ENCODE measurements at places on chromosomes 3 and 15.

- no peak for DNase-seq
Observed at GRCh38 chr3:46208167-46208704, at the start of gene CCR1. TSS of gene CCR1 (minus strand) at chr3:46208313. CDS start at chr3:46204313, 4,000 bp downstream.

- DNase-seq = no peak
Observed at GRCh38 chr15:99447497-99448371, 118.0 kb upstream of the MEF2A start.

- DNase-seq = no peak
Observed at GRCh38 chr15:96762566-96762965, 432.1 kb downstream of the NR2F2 start.

GRCh38 chr3:100106531-100107141 lies 7.7 kb downstream of the FILIP1L start:
- DNase-seq = no peak

DNA sequence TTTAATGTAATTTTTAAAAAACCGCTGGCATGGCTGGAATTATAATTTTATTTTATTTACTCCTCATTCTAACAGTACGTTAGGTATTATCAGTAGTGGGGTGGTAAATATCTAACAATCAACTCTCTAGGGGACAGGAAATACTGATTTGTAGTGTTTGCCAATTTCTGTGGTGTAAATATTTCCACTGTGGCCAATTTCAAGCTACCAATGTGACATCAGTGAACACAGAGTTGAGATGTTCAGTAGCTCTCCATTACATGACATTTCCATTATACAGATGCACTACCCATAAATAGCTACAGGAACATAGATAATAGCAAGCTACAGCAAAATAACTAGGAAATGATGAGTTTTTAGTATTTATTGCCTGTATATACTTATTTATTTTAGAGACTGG lies 10.0 kb upstream of the ARL8B start:
- no peak for DNase-seq

- DNase-seq = no peak
Observed at GRCh38 chr3:184604039-184604601, 42.5 kb downstream of the EPHB3 start.

DNA sequence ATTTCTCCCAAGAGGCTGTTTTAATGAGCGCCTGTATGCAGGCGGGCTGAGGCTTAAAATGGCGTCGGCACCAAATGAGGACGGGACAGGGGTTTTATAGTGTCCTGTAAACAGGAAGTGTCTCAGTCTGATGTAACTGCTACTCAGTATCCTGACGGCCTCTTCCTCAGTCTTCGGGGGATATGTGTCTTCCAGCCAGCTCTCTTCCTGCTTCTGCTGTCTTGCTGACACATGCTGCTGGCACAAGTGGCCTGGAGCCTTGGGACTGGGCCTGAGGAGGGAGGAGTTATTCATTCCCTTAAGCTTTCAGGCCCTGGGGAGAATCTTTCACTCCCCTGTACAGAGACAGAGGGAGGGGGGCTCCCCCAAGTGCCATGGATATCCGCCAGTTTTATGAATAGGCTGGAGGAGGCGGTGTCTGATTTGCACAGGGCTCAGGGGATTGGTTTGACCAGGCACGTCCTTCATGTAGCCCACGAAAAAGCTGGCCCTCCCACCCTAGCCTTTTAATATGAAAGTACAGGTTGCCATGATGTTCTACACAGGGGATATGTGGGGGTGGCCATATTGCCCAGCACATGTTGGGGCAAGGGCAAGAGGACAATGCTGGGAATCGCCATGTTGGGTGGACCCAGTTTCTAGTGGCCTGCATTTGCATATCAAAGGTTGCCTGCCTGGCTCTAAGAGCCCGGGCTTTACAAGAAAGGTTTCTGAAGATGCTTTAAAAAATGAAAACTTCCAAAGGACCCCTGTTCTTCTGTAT lies 19.9 kb downstream of the NDUFB4 start:
- DNase-seq = no peak

- DNase-seq = no peak
Observed at GRCh38 chr15:59250249-59250648, 43.6 kb downstream of the LDHAL6B start.

GRCh38 chr3:41190509-41191284 lies 8.6 kb upstream of the CTNNB1 start:
- DNase-seq = no peak

DNA sequence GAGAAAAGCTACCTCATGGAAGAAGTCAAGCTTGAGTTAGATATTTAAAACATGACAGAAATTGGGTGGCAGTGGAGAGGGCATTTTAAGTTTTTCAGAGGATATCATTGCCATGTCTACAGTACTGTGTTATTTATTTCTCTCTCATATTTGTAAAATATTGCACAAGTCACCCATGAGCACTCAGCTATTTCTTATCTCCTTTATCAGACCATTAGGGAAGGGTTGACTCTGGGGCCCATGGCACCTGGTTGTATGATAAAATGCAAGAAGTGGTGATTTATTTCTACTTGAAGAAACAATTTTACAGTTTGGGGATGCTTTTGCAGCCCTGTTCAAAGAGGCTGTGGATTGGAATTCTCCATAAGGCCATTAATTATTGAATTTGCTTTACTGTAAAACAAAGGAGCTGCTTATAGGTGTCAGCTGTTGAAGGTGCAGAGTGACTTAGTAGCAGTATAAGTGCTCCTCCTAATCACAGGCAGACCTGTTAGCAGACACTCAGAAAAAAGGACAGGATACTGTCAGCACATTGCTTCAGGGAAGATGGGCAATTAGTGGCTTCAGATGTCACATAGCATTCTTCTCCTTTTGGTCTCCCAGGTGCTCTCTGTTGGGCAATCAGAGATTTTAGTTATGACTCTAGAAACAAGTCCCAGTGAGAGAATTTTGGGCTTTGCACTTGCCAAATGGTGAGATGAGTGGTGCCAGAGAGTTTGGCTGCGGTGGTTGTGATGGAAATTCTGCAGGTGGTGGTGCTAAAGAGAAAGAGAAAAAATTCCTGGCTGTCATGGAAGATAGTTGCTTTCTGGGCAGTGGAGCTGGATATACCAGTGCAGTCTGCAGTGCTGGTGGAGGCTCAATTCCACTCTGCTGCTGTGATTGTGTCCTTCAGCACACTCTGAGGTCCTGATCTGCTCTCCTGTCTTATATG lies 129.7 kb upstream of the ROPN1 start:
- DNase-seq = no peak
